ENCODE measurements at places on chromosomes 16 and 17.
A peak's percentile ranks its signal among the peaks of the same experiment; 100 is the strongest.

DNA sequence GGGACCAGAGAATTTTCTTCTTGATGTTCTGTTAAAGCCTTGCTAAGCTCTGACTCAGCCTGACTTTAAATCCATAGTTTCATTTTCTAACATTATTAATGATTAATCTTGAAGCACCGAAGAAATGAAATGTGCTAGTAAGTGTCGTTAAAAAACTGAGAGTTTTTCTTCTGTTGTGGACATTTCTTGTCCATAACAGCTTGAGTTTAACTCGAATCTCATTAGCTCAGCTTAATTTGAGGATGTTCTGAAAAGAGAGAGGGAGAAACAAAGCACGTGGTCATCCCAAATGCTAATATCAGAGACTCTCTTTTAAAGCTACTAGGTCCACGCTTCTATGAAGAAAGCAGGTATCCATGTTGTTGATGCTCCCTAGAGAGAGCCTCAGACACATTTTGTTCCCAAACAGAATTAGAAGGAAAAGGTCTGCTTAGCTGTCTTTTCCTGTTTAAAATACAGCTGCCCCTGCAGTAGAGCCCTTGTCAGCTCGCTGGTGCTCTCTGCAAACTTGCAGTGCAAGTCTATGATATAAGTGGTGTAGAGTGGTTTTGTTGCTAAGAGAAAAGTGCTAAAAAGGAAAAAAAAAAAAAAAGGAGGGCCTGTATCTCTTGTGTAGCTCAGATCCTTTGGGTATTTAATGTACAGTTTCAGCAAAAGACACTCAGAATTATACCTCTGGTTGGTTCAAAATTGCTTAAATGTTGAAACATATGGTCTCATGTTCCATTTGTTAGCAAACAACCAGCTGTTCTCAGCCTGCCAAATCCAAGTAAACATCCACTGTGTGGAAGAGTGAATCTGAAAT is 191.1 kb upstream of the TBX2 start:
- DNase-seq = no peak

- no peak for DNase-seq
Measured at GRCh38 chr17:28501421-28502284, 4.5 kb upstream of the FOXN1 start.

DNA sequence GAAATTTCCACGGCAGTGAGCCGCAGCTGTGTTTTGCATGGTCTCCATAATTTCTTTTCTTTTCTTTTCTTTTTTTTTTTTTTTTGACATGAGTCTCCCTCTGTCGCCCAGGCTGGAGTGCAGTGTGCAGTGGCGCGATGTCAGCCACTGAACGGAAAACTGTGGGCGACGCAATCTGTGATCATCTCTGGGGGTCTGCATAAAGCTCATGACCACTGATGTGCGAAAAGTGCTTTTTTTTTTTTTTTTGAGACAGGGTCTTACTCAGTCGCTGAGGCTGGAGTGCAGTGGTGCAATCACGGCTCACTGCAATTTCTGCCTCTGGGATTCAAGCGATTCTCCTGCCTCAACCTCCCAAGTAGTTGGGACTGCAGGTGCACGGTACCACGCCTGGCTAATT is 117.6 kb downstream of the ABCC6 start:
- DNase-seq = no peak

DNA sequence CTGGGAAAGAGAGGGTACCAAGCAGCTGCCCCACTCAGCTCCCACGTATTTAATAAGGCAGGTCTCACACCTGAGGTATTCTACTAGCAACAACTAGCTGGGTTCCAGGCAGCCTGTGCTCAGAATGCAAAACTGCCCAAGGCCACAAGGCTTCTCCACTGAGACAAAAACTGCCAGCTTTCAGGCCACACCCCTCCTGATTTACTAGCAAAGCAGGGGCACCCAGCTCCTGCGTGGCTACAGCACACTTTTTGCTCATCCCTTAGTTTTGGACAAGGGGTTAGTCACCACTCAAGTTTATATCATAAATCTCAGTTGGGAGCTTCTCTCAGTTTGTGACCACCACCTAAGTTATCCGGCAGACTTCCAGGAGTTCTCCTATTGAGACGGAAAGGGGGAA is 494.6 kb downstream of the CDH11 start:
- DNase-seq = no peak

DNA sequence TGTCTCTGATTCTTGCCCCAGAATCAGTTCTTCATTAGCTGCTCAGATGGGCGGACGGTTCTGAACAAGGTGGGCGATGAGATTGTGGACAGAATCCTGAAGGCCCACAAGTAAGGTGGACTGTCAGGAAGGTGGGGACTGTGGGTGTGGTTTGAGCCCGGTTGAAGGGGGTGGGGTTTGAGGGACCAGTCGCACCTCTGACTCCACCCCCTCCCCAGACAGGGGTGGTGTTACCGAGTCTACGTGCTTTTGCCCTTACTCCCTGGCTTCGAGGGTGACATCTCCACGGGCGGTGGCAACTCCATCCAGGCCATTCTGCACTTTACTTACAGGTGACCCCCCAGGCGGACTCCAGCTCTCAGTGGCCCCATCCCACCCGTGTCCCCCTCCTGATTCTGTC is 11.3 kb downstream of the PLD2 start:
- DNase-seq = no peak

- no peak for DNase-seq
Measured at GRCh38 chr16:14179116-14179515, 108.0 kb downstream of the MRTFB start.

- peak; percentile 30 for DNase-seq
Measured at GRCh38 chr16:83215406-83216001, 588.7 kb downstream of the CDH13 start.

GRCh38 chr16:30928390-30928789 is 5.0 kb downstream of the FBXL19 start:
- DNase-seq = no peak

Measured in stimulated activated CD4-positive, alpha-beta T cell treated with anti-CD3 and anti-CD28 coated beads, Interleukin-4, amount 100 ng/mL, for 48 hours (primary cell).